Cerebellar cortex (tissue), 1 donor: ENCODE measurements at places on chromosomes 5 and 9.

GRCh38 chr9:82116556-82116955, 128.0 kb downstream of the SPATA31D1 start:
- DNase-seq = no peak

- peak; percentile 73 for DNase-seq
Measured at GRCh38 chr9:94623253-94623652, 16.1 kb downstream of the FBP1 start.

- no peak for DNase-seq
Measured at GRCh38 chr5:113578091-113578490, 64.6 kb downstream of the YTHDC2 start.

DNA sequence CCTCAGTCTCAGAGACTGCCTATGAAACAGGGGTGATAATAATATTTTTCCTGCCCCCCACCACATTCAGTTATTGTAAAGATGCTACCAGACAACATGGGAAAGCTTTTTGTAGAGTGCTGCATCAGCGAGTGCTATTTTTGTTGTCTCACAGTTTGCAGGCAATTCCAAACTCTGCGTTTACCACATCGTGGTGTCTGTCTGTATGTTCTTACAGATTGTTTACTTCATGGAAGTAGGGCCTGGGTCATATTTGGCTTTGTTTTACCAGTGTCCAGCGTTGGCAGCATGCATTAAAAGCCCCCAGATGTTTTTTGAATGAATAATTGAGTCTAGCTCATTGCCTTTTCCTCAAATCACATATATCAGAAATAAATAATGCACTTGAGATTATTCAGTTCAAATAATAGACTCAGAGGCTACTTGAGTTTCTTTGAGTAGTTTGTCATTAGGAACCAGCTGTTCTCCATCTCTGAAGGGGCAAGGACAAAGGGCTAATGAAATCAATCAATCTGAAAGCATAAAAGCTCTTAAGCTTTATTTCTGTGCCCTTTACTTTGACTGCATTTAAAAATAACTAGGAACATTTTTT, 243.7 kb downstream of the CWC27 start:
- DNase-seq = no peak

- DNase-seq = no peak
Measured at GRCh38 chr5:79727451-79728355, 38.1 kb downstream of the CMYA5 start.

- DNase-seq = no peak
Measured at GRCh38 chr5:132257131-132258101, at the start of gene PDLIM4. Gene PDLIM4, plus strand, starts transcription at chr5:132257696. Its CDS starts 39 bp downstream, at chr5:132257735.

GRCh38 chr9:99299211-99300102, 77.4 kb downstream of the SEC61B start:
- peak; percentile 22 for DNase-seq

DNA sequence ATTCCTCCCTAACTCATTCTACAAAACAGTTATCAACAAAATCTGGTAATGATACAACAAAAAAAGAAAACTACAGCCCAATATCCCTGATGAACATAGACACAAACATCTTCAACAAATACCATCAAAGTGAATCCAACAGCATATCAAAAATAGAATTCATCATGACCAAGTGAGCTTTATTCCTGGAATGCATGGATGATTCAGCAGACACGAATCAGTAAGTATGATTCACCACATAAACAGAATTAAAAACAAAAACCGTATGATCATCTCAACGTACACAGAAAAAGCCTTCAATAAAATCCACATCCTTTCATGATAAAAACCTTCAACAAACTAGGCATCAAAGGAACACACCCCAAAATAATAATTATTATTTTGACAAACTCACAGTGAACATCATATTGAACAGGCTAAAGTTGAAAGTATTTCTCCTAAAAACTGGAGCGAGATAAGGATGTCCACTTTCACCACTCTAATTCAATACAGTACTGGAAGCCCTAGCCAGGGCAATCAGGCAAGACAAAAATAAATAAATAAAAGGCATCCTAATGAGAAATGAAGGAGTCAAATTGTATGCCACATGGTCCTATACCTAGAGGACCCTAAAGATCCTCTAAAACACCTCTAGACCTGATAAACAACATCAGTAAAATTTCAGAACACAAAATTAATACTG, 305.1 kb upstream of the RGMB start:
- DNase-seq = no peak

DNA sequence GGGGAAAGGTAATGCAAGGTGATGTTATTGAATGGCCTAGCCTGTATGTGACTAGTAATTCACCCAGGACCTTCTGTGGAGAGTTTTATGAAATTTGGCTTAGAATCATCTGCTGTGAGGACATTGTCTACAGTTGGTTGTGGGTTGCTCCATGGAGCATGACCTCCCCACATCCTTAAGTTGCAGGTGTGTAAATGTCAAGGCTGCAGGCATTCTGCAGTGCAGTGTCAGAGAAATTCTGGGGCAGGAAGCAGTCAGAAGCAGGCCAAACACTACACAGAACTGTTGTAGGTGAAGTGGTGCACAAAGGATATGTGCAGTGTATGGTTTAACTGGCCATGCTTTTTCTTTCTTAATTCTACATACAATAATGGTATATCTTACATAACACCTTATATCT, 588.3 kb downstream of the EBF1 start:
- no peak for DNase-seq

GRCh38 chr5:109676920-109677319, 12.8 kb upstream of the MAN2A1 start:
- DNase-seq = no peak

DNA sequence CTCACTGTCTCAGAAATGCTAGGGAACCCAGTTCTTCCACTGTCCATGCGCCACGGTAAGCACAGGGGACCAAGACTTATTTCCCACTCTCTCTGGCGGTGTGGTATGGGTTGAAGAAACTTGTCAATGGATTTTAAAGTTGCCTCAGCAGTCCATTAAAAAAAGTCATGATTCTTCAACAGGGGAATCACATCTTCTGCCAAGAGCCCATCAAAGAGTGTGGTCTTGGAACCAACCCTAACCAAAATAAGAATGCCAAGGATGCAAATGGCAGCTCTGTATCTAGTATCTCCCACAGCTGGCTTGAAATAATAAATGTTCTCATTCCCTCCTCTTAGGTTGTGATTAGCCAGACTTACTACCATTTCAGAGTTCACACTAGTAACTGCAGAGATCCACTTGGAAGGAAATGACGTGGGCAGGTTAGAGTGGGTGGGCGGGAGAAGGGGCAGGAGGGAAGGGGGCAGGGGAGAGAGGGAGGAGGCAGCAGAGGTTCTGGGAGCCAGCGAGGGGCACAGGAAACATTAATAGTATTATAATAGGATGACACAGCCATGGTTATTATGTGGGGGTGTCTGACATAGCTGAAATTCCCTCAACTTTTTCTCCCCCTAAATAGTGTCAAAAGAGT, 17.6 kb downstream of the PTCH1 start:
- no peak for DNase-seq

DNA sequence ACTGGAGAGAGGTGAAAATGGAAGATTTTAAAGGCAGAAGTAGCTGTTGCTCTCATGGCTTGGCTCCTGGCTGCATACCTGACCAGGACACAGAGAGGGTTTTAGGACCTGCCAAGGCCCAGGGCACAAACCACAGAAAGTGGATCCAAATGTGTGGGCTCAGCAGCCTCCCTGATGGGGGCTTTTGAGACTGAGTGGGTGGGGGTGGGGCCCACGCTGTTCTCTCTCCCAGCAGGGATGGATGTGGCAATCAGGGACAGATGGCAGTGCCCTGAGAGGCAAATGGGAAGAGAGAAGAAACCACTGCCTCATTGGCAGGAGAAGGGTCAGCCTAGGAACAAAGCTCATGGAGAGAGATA, 34.9 kb upstream of the TIFAB start:
- peak; percentile 32 for DNase-seq

- no peak for DNase-seq
Measured at GRCh38 chr5:22505891-22506290, 347.3 kb downstream of the CDH12 start.

DNA sequence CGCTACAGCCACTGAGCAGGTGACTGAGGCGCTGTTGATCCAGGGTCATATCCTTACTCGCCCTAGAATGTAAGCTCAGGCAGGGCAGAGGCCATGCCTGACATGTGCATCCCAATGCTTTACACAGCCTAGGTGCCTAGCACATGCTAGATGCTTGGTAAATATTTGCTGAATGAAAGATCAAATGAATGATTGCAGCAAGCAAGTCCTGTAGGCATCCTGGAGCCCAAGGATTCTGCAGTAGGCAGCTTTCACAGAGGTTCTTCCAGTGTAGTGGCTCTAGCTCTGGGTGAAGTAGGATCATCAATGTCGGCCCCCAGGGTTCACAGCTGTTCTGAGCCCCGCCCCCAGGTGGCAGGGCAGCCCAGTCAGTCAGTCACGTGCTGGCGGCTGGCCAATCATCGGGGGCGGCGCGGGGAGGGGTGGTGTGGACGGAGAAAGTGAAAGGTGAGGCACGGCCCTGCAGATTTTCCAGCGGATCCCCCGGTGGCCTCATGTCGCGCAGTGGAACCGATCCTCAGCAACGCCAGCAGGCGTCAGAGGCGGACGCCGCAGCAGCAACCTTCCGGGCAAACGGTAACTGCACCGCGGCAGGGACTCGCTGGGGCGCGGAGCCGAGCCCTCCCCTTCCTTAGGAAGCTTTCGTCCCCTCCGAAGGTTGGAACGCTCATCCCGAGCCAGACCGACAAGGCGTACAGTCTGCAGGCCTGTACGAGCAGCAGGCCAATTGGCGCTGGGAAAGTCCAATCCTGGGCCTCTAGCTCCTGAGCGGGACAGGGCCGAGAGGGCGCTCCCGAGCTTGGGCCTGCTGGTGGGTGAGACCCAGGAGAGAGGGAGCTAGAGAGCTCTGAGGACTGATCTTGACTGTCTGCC, at the start of gene GALT:
Gene GALT, plus strand, starts transcription at position 465 of the 873 bp plus-strand sequence. Its CDS starts 30 bp downstream, at position 495.
- peak; percentile 89 for DNase-seq

- DNase-seq = no peak
Measured at GRCh38 chr9:135241381-135242048, 154.0 kb downstream of the OLFM1 start.
